ENCODE measurements at places on chromosomes 11 and 22.

GRCh38 chr11:58006940-58007339, 16.7 kb upstream of the OR9Q1 start:
- DNase-seq: peak; percentile 9

GRCh38 chr11:64523456-64524157, 67.4 kb upstream of the SLC22A12 start:
- no peak for DNase-seq

DNA sequence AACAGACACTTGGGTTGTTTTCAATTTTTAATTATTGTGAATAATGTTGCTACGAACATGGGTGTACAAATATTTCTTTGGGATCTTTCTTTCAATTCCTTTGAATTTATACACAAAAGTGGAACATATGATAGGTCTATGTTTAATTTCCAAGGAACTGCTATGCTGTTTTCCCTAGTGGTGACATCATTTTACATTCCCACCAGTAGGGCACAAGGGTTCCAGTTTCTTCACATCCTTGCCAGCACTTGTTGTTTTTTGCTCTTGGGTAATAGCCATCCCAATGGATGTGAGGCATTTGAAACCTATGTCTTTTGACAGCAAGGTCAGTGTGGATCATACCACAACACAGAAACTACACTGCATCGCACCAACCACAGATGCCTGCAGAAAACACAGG, 41.8 kb upstream of the SCN3B start:
- DNase-seq: no peak

DNA sequence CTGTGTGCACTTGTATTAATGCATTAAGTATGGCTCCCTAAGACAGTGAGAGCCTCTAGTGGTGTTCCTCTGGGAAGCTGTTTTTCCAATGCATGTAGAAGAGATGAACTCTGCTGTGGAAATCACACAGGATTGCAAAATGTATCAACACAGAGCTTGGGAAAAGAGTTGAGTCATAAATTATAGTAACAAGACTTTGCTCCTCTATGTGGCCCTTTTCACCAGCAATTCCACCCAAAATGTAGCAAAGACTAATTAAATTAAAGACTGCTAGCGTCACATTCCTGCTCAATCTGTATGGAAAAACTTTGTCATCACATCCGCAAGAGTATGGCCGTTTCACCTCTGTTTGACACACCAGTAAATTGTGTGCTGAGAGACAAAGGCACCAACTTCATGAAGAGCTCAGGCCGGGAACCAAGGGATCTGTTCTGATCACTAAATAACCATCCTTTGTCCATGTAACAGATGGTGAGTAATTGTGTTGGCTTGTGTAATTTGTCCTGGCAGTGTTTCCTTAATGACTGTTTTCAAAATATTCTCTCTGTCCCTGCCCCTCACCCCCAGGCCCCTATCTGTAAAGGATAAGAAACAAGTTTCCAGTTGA, 209.2 kb upstream of the SORL1-AS1 start:
- no peak for DNase-seq

DNA sequence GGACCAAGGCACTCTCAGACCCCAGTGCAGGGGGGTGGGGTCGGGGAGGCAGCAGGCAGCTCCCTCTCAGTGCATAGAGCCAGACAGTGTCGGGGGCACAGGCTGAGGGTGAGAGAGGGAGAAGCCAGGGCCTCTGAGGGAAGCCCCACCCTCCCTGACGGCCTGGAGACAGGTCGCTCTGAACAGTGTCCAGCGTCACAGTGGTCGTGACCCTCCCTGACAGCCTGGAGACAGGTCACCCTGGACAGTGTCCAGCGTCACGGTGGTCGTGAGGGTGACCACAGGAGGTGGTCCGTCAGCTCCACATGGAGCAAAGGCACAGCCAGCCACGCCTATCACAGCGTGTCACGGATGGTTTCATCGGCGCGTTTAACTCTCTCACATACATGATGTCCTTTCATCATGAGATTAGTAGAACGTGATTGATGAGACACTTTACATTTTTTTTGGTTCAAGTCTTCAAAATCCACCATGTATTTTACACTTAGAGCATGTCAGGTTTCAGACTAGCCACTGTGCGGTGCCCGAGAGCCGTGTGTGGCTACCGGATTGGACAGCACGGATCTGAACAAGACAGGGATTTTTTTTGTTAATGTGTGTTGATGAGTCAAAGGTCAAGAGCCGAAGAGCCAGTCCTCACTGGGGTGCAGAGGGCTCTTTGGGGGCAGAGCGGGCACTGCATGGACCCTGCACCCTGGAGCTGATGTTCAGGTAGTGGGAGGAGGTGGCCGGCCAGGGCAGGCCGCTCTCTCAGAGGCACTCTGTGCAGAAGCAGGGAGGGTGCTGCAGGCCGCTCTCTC, 23.9 kb upstream of the PANX2 start:
- peak; percentile 45 for DNase-seq

DNA sequence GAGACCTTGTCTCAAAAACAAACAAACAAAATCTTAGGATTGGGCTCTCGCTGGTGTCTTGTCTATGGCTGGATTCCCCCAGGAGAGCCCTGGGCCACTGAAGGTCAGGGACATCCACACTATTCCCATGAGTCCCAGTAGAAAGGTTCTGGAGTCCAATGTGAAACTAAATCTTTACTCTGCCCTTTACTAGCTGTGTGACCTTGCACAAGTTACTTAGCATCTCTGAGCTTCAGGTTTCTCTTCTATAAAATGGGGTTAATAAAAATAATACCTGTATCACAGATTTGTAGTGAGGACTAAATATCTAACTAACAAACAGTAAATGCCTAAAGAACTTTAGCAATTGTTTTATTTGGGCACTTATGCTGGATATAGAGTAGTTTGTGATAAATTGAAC, 9.0 kb downstream of the SLC43A1 start:
- DNase-seq: no peak

DNA sequence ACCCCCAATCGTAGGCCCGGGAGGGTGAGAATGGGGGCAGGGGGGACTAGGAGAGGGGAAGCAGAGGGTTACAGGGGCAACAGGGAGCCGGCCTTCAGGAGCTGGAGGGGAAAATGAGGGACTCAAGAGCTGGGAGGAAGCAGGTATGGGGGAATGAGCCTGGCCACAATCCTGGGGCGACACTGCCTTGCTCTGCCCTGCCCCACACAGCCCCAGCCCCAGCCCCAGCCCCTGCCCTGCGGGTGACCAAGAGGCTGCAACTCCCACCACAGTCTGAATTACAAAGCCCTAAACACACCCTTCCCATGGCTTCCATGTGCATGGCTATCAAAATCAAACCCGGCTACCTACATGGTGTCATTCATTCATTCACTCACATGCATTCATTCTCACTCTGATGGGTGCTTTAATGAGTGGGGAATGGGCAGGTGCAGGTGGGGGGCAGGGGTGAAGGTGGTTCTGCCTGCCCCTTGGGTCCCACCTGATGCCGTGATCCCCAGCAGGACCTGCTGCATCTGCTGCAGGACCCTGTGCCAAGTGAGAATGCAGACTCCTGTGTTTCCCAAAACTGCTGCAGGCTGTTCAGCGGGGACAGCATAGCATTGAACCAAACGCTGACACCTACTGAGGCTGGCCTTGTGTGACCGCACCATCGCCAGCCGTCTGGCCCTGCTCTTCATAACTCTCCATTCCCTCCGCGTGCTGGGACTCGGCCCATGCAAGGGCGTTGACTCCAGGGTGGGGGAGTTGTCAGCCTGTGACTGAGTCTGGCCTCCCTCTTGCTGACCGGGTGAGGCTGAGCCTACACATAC, 9.5 kb upstream of the LINC01488 start:
- DNase-seq: no peak

DNA sequence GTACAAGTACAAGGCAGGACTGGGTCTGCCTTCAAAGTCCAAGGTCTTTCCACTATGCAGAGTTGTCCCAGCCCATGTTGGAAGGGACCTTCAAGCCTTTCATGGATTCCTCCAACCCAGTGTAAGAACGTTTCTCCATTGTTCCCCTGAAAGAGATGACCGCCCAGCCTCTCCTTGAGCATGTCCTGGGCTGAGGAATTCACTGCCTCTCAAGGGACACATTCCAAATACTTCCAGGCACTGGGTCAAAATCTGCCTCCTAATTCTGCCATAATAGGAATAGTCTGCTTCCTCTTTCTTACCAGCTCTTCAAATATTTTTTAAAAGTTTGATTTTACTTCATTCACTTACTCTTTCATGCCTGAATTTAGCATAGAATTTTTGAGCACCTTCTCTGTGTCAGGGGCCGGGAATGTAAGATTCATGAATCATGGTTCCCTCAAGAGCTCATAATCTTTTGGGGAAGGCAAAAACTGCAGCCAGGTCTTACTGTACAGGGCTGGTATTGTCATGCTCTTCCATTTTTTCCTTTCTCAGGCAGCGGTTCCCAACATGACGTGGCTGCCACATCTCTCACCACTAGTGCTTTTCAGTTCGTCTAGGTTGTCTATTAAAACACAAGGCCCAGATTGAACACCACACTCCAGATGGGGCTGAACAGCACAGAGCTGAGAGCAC, 143.3 kb upstream of the TBCEL start:
- no peak for DNase-seq

DNA sequence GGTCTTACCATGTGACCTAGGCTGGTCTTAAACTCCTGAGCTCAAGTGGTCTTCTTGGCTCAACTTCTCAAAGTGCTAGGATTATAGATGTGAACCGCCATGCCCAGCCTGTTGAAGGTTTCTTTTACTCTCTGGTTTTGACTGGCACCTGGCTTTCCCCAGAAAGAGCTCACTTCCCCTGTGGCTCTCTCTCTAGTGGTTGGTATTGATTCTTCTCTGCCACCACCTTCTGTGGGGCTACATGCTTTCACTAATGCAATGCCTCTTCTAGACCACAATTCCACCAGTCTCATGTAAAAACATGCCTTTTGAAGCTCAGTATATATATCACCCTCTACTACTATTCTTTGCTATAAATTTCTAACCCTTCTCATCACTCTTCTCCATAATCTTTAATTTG, 67.2 kb downstream of the CCDC83 start:
- DNase-seq: no peak

DNA sequence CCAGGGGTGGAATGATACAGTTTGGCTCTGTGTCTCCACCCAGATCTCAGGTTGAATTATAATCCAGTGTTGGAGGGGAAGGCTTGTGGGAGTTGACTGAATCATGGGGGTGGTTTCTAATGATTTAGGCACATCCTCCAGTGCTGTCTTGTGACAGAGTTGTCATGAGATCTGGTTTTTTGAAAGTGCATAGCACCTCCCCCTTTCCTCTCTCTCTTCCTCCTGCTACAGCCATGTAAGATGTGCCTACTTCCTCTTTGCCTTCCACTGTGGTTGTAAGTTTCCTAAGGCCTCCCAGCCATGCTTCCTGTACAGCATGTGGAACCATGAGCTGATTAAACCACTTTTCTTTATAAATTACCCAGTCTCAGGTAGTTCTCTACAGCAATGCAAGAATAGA, 45.1 kb downstream of the THAP12 start:
- peak; percentile 87 for DNase-seq

GRCh38 chr11:117073539-117073938, 24.7 kb downstream of the SIK3 start:
- DNase-seq: peak; percentile 28

DNA sequence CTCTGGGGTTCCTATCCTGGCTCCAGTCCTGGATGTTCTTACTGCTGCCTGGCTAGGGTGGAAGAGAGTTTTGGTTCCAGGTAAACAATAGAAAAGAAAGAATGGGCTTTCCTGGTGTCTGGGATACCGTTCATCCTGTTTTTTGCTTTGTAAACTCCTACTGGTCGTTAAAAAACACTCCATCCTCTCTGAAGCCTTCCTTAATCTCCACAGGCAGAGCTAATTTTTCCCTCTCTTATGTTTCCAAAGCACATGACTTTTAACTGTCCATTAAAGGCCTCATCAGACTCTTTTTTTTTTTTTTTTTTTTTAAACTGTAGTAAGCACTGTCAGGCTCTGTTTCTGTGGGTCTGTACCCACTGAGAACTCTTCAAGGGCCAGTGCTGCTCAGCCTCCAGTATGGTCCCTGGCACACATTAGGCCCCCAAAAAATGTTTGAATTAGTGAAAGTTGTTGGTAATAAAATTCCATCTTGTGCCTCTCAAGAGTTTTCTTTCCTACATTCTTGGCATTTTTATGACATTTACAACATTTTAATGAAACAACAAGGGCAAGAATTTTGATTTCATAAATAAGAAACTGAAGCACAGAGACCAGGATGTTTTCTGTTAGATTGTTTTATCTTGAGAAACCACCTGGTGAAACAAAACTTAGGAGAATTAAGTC, 104.2 kb downstream of the TEAD1 start:
- DNase-seq: no peak

- no peak for DNase-seq
These were observed 17.9 kb downstream of the ALKBH3 start for GRCh38 chr11:43898574-43898973.

DNA sequence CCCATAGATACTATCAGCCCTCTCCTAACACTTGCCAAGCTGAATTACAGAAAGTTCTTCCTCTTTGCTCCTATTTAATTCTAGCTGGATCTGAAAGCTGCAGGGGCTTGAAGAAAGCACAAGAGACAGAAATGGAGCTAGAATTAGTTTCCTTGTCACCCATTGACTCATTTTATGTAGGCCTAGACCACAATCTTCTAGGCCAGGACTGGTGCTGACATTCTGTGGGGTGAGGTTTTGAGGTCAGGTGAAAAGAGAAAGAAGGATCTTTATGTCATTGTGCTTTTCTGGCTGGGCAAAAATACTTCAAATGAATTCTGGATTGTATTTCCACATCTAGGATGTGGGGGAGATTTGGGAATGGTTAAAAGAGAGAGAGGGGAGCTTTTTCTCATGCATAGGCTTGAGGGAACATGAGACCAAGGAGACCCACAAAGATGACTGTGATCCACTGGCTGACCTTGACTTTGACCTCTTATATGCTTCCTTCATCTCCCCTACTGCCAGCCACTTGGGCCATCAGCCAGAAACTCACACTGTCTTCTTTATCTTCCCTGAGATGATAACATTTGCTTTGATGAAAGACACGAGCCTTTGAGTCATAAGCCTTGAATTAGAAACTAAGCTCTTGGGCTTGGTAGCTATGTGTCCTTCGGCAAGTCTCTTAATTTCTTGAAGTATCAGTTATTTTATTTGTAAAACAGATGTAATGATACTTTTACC, 274.9 kb upstream of the CADM1 start:
- DNase-seq: no peak

All from suppressor macrophage treated with lipopolysaccharide for 1 hour (primary cell).